ENCODE measurements at places on chromosomes 1 and 21.

- DNase-seq: no peak
Observed at GRCh38 chr1:94738371-94738770, 81.8 kb upstream of the SLC44A3 start.

- DNase-seq: peak; percentile 58
Observed at GRCh38 chr1:201902198-201902597, 13.5 kb downstream of the SHISA4 start.

DNA sequence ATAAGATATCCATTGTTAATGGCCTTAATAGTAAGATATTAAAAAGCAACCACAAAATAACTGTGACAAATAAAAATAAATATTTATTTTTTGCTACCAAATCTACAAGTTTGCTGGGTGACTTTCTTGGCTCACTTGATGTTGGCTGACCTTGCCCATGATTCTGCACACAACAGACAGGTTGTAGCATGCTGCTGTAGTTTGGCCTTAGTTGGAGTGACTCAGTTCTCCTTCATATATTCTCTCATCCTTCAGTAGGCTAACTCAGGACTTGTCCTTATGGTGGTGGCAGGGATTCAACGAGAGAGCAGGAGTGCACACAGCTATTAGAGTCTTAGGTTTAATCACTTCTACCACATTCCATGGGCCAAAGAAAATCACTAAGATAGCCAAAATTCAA lies 437.9 kb downstream of the MRPL39 start:
- DNase-seq: no peak

DNA sequence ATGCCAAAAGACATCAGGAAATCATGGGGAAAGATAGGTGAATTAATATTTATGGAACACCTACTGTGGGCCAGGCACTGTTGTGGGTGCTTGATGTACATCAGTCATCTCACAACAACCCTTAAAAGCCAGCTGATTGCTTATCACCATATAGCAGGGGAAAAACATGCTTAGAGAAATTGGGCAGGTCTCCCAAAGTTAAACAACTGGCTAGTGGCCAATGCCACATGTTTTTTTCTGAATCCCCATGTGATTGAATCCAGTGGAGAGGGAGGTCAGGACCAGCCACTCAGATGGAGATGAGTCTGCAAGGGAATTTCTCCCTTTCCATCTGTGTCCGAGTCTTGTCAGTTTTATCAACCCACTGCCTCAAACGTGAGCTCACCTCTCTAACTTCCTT lies 33.5 kb downstream of the UTP25 start:
- no peak for DNase-seq

- peak; percentile 82 for DNase-seq
Observed at GRCh38 chr1:172135978-172136610, 284.4 kb upstream of the C1orf105 start.

- no peak for DNase-seq
Observed at GRCh38 chr1:94661431-94661932, 119.9 kb upstream of the F3 start.

GRCh38 chr1:182213163-182213562 lies 151.7 kb upstream of the ZNF648 start:
- DNase-seq: no peak

DNA sequence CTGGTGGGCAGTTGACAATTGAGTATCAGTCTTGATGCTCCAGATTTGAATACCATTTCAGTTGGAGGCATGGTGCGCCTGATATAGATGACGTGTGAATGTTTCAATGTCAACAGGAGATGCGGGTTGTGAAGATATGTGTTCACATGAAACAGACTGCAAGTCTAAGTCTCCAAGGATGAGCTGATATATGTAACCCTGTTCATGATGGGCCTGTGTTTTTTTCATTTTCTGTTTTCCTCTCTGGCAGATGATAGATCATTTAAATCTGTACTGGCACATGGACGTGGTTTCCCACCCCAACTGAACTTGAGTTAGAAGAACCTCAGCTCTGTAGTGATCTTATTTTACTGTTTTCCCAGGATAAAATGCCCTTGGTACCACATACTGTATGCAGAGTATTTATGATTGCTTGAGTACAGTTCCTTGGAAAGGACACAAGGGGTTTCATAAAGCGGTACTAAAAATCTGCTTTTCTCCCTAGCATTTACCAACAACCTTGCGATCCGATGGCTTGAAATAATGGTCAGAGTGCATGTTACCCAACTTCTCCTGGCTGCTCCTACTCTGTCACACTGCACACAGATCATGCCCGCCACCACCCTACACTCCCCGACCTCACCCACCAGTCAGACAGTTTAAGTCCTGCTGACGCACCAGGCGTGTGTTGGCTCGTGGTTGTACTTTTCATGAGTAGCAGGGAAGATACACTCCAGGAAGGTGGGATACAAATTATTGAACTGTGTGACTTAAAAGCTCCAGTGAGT lies 131.1 kb downstream of the NFIA start:
- no peak for DNase-seq

- no peak for DNase-seq
Observed at GRCh38 chr1:211625040-211625439, 46.1 kb upstream of the SLC30A1 start.

DNA sequence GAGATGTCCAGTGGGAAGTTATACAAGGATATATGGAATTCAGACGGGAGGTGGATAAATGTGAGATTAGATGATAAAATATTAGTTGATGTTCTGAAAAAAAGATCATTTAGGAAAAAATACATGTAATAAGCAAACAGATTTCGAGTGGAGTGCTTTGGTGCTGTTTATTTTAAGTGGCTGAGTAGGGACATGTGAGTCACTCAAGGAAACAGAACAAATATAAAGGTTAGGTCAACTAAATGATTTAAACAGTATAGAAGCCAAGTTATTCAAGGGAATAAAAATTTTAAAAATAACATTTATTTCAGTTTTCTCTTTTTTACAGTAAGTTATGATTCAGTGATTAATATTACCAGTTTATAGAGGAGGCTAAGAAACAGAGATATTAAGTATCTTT lies 1046.7 kb upstream of the B3GALT2 start:
- no peak for DNase-seq

DNA sequence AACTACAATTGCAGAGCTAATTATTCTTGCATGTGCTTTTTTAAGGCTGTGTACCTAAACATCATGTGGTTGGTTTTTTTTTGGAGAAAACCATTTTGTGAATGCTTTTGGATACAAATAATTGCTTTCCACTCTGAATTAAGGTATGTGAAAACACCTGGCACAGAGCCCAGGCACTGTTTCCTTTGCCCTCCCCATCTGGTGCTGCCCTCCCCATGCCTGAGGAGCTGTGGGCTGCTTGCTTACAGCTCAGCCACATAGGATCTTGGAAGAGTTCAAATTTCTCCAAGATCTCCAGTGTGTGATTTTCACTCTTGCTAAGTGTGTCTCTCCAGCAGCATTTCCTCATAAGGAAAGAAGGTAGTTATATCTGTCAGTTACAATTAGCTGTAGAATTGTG lies 27.8 kb downstream of the DNM3 start:
- DNase-seq: peak; percentile 1

Data from iris pigment epithelial cell (primary cell).